Activated T-cell treated with anti-CD3 and anti-CD28 coated beads, Interleukin-2, amount 50 U/mL, for 48 hours (primary cell): ENCODE measurements at places on chromosomes 5 and 9.

DNA sequence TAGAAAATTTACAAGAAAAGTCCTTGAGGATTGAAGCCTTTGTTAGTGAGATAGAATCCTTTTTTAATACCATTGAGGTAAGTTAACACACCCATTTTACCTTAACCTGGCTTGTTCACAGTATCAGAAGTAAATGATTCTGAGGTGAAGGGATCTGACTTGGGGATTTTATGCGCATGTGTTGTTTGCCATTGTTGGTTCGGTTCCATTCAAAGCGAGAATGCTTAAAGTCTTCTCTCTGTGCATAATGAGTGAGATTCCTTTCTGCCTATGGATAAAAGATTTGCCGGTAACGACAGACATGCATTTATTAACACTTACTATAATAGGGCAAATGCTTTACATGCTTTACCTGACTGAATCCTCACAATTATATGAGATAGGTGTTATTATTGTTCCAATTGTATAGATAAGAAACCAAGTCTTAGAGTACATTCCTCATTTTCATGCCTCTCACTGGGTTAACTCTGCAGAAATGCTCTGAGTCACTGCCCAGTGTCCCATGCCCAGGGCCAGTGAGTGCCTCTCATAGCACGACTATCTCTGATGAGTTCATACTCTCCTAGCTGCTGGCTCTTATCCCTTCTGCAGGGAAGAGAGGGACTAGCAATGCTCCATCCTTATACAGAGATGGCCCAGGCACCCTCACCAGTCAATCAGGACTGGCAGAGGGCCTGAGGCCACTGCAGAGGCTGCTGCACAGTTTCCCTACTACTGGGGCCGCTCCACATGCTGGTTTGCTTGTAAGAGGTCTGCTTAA lies 54.4 kb downstream of the CMYA5 start:
- no peak for DNase-seq

DNA sequence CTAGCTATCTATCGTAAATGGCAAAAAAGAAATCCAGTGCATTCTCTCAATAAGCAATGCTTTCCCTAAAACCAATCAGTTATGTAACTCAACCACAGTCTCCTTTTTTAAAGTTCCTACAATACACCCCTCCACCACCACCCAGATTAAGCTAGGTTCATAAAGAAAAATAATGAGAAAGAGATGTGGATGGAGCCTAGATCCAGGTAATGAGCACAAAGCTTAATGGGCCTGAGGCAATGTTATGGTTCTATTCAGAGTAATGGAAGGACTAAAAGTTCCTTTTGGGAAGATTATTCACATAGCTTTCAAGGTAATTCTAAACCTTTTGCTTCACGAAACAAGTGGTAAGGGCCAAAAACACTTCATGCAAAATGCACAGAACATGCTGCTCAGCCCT lies 113.5 kb downstream of the MPDZ start:
- DNase-seq = no peak

DNA sequence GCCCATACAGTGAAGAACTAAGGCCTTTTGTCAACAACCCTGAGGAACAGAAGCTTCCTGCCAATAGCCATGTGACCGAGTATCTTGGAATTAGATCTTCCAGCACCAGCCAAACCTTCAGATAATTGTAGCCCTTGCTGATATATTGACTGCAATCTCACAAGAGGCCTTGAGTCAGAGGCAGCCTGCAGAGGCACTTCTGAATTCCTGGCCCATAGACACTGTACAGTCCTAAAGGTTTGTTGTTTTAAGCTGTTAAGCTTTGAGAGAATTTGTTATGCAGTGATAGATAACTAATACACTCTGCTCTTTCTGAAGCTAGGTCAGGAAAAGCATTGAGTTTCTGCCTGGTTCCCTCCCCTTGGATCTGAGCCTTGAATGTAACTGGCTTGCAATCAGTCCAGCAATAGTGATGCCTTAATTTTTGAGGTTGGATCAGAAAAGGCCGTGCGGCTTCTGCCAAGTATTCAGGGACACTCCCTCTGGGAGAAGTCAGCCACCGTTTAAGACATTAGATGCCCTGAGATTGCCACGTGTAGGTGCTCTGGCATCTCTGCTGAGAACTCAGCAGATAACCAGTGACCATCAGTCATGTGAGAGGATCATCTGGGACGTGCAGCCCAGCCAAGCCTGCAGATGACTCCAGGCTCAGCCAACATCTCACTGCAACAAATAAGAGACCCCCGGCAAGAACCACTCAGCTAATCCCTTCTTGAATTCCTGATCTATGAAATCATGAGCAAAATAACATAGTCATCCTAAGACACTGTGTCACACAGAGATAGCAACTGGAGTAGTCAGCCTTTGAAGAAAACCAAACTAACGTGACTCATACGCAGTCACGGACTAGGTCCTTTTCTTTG lies 126.8 kb upstream of the STC2 start:
- no peak for DNase-seq

DNA sequence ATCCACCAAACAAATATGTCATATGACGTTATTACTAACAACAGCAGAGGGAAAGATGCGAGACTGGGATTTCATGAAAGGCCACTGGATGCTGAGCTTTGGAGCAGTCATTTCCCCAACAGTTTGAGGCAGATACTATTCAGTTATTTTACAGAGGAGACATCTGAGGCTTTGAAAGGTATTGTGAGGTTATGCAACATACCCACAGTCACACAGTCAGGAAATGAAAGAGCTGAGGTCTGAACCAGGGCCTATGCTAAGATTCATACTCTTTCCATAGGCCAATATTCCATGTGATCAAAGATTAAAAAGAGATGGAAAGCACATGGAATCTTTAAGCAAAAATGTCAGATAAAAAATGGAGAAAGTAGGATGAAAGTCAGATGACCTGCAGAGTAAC lies 63.0 kb downstream of the LPAR1 start:
- no peak for DNase-seq

DNA sequence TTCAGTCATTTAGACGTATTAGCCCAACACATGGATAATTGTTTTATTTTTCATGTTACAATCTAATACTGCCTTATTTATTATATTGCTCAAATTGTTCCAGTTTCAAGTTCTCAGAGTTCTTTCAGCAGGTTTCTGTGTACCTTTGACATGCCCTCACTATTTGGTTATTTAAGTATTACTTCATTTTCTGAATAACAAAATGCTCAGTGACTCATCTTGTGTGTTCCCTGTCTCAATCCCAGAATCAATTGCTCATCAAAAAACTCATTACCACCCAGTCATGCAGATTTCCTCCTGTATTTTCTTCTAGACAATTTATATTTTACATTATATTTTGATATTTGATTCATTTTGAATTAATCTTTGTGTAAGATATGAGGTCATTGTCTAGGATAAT lies 562.6 kb downstream of the ANXA1 start:
- no peak for DNase-seq

GRCh38 chr5:110288766-110289511 lies 437.5 kb downstream of the TMEM232 start:
- DNase-seq = no peak

- no peak for DNase-seq
These were observed 11.0 kb upstream of the ERMP1 start for GRCh38 chr9:5843794-5844471.

DNA sequence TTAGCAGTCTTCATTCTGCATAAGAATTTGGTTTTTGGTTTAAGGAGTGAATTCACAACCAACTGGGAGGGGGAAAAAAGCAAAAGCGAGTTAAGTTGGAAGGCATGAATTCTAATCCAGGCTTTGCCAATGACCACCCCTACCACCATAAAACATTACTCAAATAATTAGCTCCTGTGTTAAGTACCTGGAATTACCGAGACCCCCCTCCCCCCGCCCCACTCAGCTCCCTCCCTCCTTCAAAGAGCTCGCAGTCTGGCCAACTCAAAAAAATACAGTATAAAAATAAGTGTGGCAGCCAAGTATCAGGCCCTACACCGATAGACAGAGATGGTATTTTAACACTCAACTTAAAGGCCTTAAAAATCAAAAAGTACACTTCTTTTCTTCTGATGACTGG lies 492 bp downstream of the ATG12 start:
- no peak for DNase-seq

GRCh38 chr5:36177154-36177553 lies 25.2 kb downstream of the SKP2 start:
- DNase-seq = no peak

GRCh38 chr5:101515721-101516120 lies 612.6 kb upstream of the ST8SIA4 start:
- no peak for DNase-seq

DNA sequence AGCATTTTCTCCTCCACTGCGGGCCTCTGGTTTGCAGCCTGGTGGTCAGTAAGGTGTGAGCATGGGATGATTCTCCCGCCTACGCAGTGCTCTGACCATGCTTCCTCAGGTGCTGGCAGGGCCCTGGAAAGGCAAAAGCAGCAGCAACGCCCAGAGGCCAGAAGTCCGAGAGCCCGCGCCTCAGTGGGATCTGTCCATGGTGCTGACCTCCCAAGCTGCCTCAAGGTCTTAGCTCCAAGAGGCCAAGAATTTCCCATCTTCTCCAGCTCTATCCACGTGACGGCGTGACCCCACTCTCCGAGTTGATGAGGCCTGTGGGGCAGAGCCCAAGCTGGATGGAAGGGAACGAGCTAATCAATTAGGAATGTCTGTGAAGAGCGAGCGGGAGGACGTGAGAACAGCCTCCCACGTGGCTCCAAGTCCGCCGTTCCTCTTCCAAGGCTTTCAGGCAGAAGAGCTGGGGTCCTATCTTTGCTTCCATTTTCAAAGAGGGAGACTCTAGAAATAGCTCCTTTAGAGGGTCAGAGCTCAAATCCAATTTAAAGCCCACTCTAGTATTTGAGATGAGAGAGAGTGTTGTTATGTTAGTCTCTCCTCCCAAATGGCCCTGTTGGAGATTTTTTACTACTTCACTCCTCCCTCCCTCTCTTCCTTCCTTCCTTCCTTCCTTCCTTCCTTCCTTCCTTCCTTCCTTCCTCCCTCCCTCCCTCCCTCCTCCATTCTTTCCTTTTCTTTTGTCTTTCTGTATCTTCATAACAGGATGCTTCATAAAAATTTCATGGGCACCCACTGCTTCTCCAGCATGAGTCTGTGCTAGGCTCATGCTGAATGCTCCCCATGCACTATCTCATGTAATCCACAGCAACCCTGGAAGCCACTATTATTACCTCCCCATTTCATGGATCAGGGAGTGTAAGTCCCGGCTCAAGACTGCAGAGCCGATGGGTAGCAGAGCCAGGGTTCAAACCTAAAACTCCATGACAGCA lies 69.3 kb downstream of the OLFM1 start:
- peak; percentile 20 for DNase-seq

DNA sequence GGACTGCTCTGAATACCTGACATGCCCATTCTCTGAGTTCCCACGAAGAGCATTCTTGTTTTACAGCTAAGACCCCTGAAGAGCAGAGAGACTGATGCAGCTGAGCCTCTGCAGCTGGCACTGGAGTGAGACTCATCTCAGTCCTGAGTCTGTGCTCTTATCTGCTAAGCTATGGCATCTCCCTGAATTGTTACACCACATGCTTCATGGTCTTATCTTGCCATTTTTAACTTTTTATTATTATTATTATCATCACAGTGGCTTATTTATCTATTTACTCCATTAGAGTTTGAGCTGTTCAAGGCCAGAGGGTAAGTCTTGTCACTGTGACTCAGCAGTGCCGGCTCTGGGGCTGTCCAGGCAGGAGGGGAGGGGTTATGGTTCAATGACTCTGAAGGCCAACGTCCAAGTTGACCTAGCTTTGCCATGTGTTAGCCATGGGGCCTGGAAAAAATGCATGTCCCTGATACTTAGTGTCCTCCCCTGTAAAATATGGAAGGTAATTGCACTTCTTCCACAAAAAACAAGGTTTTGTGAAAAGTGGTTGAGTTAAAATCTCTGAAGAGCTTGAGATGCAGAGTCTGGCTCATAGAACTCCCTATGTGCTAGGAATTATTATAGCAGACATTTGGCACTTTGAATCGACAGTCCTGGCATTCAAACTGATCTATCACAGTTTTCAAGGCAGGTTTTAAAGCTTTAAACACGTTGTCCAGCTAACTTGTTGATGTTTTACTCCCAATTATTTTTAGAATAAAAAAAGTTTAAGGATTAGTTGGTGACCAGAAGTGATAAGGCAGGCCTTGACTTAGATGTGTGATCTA lies 94.6 kb downstream of the ALDH1A1 start:
- DNase-seq = no peak

GRCh38 chr5:88836195-88836838 lies 46.7 kb downstream of the MEF2C start:
- DNase-seq = no peak

GRCh38 chr5:8993031-8993430 lies 552.8 kb downstream of the SEMA5A start:
- DNase-seq = no peak

DNA sequence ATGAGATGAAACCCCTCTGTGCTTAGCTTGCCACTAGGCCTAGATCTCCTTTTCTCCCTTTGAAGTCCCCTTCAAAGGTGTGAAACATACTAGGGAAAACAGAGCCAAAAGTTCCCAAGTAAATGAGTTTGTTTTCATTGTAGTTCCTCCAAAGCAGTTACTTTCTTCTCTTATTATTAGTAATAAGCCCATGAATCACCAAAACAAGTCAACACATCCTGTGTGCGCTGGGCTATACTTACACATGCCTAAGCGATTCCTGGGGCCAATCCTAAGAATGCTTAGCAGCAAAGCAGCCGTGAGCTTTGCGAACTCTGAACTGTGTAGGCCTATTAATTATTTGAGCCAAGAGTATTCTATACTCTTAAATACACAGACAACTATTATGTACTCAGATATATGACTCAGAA lies 7.6 kb downstream of the ENC1 start:
- DNase-seq = no peak

GRCh38 chr9:33166231-33167083 lies 679 bp downstream of the B4GALT1 start:
- peak; percentile 55 for DNase-seq

- no peak for DNase-seq
These were observed 104.6 kb downstream of the CACNA1B start for GRCh38 chr9:137982200-137982599.
